T-cell (primary cell): ENCODE measurements at places on chromosomes 7 and 10. TPM values are rescaled to one million over a fixed set of nuclear protein-coding genes. Genes with fewer than 3 reads are reported as not detected.

GHRHR gene
- not detected for total RNA-seq

KAZALD1 gene
- not detected for total RNA-seq

DHTKD1 gene
- 9.3 TPM for total RNA-seq

TMEM229A gene
- total RNA-seq: not detected

GJD4 gene
- not detected for total RNA-seq

DNA sequence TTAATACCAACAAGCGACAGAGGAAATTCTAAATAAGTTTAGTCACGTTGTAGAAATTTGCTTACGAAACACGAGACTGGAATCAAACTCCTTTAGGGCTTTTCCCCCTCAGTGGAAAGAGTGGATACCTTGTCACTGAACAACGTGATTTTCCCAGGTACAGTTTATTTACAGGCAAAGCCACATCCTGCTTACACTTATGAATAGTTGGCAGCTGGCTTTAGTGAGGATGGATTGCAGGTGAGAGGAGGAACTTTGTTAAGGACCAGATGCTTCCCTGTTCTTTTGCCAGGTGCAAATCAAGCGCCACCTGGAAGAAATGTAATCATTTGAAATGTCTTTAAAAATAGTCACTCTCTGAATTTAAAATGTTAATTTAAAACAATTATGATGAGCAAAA lies 282.4 kb downstream of the ADARB2 start:
- no peak for DNase-seq

DNA sequence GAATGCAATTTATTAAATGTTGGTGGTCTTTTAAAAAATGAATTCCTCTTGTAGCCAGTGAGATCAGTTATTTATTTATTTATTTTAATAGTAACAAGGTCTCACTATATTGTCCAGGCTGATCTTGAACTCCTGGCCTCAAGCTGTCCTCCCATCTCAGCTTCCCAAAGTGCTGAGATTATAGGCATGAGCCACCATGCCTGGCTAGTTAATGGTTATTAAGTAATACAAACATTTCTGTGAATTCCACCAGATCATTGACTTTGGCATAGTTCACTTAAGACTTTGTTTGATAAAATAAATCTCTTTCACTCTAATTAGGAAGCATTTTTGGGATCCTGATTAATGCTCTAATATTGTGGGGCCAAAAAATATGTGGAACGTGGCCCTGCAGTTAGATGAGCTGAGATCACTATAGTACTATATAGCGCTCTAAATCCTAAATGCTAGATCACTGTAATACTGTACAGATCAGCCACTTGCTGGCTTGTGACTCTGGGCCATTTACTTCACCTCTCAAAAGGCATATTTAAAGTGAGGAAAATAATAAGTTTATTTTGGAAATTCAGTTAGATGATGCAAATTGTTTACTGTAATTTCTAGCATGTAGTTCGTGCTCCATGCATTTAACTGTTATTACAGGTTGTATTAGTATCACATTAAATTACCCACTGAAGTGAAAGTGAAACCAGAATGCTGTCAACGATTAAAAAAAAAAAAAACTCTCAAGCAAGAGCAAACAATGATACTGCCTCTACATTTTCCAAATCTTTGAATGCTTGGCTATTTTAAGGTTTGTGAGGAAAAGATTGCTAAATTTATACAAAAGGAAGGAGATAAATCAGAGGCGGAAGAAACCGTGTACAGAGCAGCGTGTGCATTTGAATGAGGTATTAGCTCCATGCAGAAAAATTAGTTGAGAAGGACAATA lies 15.9 kb upstream of the FAS start:
- DNase-seq: no peak

DNA sequence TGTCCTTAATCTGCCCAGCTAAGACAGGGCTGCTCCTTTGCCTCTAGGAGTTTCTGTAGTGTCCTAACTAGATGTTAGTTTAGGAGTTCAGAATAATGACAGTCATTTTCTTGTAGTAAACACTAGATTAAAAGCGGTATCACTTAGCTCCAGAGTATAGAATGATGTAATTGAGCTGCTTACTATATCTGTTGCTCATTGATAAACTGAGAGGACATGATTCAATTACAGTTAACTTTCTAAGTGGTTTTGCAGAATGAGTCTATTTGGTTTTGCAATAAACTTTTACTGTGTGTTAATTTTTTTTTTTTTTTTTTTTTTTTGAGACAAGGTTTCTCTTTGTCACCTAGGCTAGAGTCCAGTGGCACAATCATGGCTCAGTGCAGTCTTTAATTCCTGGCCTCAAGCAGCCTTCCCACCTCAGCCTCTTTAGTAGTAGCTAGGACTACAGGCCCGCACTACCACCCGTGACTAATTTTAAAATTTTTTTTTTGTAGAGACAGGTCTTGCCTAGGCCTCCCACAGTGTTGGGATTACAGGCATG lies 1.8 kb downstream of the STMP1 start:
- DNase-seq: no peak

- DNase-seq: no peak
Measured at GRCh38 chr10:128973221-128973620, 493.8 kb upstream of the MGMT start.

DNA sequence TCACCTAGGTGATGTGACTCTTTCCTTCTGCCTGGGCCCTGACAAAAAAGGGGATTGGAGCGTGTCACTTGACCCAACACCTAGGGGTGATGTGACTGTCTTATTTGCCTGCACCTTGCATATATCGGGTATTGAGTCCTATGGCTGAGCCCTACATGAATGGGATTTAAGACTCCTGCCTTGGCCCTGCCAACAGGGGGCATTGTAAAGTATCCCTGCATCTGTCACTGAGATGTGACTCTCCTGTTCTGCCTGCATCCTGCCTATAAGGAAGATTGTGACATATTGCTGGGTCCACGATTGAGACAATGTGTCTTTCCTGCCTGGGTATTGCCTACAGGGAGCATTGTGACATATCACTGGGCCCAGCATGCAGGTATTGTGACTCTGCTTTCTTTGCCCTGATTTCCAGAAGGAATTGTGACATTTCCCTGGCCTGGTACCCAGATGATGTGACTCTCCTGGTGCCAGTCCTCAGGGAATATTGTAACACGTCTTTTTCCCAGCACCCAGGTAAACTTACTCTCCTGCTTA lies 14.2 kb upstream of the ZNF107 start:
- DNase-seq: no peak

GRCh38 chr10:17085011-17085725 lies 44.4 kb downstream of the CUBN start:
- DNase-seq: no peak

- no peak for DNase-seq
Measured at GRCh38 chr7:126856691-126857291, 395.9 kb downstream of the GRM8 start.

DNA sequence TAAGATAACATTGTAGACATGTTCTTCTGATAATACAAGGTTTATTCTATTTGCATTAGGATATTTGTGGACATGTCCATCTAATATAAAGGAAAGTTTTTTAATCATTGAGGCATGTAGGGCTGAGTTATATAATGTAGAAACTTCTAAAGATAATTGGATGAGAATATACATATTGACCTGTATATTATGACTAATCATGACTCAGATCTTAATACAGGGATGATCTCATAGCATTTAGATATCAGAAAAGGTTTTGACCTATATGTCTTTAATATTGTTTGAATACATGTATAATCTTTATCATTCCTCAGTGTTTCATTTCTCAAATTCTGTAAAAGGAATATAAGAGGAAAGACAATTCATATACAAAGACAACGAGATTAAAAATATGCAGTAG lies 39.2 kb downstream of the CD36 start:
- no peak for DNase-seq

- no peak for DNase-seq
Measured at GRCh38 chr7:103573479-103574058, 127.6 kb upstream of the SLC26A5 start.

DNA sequence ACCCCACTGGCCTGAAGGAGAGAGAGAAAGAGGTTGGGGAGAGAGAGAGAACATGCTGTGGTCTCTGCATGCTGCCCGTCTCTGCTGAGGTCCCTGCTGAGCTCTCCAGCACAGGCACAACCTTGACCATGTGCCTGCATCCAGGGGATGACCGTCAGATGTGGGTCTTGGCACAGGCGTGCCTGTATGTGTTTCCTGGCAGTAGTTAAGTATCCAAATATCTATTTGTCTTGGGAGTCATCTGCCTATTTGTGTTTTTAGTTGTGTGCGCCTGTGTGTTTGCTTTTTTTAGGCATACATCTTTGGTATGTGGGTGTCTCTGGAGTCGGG lies 1.9 kb upstream of the UNC5B start:
- DNase-seq: no peak

GRCh38 chr7:88888684-88889083 lies 93.1 kb upstream of the TEX47 start:
- no peak for DNase-seq

- DNase-seq: no peak
Measured at GRCh38 chr10:75911426-75911825, 480.0 kb downstream of the LRMDA start.

DNA sequence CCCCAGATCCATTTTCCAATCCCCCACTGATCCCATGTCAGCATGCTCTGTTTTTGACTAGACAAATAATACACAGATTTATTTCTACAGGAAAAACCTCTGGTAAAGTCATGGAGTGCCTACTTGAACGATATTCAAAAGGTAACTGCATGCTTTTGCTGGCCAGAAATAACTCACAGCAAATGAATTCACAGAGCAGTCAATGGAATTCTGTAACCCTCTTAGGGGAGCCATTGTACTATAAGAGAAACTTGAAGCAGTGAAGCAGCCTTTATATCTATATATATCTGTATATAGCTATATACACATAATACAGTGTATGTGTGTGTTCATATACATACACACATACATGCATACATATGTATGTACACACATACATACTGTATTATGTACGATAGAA lies 29.0 kb upstream of the MEOX2 start:
- no peak for DNase-seq

GRCh38 chr7:77427996-77428603 lies 12.0 kb upstream of the GSAP start:
- DNase-seq: no peak

DNA sequence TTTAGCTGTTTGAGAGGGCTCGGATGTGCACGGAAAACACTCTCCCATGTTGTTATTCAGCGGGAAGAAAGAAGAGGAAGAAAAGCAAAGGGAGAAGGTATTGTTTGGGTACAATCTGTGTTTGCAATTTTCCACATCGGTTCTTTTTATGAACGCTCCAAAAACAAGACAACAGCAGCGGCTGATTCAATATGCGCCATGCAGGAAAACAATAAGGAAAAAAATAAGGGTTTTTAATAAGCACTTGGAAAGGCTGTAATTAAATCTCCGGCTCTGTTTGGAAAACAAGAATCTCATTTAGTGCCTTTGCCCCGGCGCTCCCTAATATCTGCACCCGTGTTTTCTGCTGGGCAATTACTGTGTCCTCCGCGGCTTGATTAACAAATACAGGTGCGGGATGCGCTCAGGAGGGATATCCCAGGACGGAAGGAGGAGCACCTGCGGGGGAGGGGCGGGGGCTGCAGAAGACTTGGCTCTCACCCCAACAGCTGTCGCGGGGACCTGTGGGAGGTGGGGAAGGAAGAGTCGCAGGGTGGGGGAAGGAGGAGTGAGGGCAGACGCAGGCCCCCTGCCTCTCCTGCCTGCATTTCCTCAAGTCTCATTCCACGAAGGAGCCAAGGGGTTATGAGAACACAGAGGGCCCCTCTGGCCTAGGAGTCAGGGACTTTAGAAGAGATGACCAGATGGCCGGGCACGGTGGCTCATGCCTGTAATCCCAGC lies 181.5 kb upstream of the PODXL start:
- DNase-seq: no peak

DNA sequence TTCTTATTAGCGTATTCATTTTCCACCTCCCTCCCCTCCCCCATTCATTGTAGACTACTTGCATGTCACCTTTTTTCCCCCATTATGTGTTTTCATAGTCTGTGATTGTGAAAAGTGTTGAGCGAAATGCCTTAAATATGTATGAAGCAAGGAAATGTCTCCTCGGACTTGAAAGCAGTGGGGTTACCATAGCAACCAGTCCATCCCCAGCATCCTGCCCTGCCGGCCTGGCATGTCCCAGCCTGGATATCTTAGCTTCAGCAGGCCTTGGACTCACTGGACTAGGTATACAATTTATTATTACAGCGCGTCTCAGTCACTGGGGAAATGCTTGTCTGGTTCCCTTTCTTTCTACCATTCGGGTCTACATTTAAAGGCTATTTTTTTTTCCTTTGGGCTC lies 283.6 kb downstream of the BICC1 start:
- no peak for DNase-seq

DNA sequence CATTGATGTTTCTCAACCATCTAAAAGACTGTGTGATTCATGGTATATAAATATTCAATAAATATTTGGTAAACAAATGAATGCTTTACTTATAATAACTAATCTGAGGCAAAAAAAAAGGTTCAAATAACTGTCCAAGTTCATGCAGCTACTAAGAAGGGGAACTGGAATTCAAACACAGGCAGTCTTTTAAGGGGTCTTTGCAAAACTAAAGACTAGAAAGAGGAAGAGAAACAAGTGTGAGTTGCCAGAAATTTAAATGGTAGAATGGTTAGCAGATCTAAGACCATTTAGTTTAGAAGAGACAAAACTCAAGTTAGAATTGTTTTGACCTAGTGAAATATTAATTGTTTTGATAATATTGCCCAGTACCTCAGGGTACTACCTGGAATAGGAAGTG lies 642.0 kb upstream of the LRRN3 start:
- no peak for DNase-seq
